CD4-positive, alpha-beta T cell treated with Interleukin-21 for 1 hour (primary cell): ENCODE measurements at places on chromosomes 2 and 18.

DNA sequence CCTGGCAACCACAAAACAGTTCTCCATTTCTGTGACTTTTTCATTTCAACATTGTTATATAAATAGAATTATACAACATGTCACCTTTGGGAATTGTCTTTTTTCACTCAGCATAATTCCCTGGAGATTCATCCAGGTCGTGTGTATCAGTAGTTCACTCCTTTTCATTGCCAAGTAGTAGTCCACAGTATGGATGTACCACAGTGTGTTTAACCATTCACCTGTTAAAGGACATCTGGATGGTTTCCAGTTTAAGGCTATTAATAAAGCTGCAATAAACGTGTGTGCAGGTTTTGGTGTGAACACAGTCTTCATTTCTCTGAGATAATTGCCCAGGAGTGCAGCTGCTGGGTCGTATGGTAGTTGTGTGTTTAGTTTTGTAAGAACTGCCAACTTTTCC, 35.7 kb downstream of the COPS7B start:
- DNase-seq, result no peak

DNA sequence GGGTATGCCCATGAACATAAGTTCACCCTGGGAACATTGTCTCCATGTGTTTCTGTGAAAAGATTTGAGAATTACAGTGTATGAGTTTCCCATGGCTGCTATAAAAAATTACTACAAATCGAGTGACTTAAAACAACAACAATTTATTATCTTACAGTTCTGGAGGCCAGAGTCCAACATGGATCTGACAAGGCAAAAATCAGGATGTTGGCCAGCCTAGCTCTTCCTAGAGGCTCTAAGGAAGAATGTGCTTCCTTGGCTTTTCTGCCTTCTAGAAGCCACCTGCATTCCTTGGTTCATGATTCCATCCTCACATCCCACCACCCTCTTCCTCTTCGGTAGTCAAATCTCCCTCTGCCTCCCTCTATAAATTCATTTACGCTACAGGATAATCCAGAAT, 38.6 kb downstream of the FAM124B start:
- DNase-seq, result no peak

GRCh38 chr18:60120231-60120750, 220.5 kb downstream of the PMAIP1 start:
- DNase-seq, result no peak

GRCh38 chr2:223161873-223162458, 110.0 kb downstream of the KCNE4 start:
- DNase-seq, result no peak

DNA sequence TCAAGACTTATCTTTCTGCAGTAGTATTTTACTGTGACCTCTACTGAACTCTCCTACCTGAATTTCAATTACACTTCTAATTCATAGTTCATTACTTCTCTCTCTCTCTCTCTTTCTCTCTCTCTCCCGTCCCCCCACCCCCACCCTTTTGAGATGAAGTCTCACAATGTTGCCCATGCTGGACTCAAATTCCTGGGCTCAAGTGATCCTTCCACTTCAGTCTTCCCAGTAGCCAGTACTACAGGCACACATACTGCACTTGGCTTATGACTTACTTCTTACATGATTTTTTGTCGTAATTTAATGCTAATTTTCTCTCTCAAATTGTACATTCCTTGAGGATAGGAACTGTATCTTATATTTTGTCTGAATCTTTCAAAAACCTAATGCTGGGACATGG, 6.0 kb upstream of the HIBCH start:
- no peak for DNase-seq

GRCh38 chr18:68436485-68436884, 278.4 kb downstream of the TMX3 start:
- no peak for DNase-seq

DNA sequence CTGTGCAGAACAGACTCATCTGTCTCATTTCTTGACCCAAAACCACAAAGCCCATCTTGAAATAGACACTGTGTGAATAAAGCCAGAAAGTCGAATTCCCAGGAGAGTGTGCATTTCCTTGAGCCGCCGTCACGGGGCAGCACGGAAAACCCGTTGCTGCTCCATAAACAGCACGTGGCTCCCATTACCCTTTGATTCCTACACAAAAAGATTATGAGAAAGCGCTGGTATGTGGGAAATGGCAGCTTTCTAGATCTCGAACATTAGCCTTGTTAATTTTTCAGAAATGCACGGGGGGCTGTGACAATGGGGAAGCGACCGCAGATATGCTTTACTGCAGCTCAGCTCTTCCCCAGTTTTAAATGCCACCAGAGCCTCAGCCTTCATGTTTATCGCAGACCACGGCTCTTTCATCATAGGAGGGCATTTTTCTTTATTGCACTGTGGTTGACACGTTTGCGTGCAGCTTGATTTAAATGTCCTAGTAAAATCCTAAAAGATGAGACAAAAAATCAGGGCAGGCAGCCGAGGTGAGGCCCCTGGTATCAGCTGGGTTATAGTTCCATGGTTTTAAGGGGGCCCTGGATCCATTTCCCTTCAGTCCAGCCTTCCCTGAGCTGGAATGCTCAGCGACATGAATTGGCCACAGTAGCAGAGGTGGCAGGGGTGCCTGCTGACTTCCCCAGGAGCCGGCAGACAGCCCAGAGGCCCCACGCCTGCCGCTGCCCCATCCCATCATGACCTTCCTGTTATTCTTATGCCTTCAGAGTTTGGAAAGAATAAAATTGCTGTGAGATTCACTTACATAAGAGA, 249.3 kb downstream of the NDUFA10 start:
- DNase-seq, result no peak

GRCh38 chr2:159165048-159165447, 121.5 kb downstream of the WDSUB1 start:
- DNase-seq, result no peak

GRCh38 chr2:63818271-63818670, 23.4 kb upstream of the UGP2 start:
- no peak for DNase-seq

GRCh38 chr2:67613227-67613626, 216.1 kb downstream of the ETAA1 start:
- no peak for DNase-seq

DNA sequence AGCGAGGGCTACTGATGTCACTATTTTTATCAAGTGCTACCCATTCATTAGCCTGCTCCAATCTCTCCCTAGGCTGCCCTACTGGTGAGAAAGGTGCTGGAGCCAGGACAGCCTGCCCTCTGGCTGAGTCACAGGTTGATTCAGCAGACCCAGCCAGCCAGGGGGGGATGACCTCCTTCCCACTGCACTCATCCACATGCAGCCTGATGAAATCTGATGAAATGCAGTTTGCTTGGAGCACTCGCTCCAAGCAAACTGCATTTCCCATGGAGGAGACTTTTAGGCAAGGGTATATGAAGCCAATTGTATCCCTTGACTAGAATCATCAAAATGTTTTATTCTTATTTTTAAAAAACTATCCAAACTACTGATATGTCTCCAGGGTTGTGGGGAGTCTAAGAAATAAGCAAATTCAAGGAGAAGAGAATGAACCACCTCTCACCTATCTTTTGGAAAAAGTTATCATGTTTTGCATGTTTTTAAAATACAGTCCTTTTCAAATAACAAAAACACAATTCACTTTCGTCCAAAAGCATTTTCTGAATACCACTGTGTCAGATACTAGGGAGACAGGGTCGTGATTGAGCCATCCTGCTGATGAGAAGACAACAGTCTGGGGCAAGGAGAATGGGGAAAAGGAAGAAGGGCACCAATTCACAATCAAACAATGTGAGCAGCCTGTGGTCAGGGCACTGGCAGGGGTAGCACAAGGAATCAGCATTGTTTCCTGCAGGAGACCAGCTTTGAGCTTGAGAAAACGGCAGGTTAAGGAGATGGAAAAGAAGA, 128.3 kb downstream of the AFF3 start:
- no peak for DNase-seq

- DNase-seq, result no peak
Observed at GRCh38 chr18:74175658-74176057, 27.3 kb downstream of the TIMM21 start.

DNA sequence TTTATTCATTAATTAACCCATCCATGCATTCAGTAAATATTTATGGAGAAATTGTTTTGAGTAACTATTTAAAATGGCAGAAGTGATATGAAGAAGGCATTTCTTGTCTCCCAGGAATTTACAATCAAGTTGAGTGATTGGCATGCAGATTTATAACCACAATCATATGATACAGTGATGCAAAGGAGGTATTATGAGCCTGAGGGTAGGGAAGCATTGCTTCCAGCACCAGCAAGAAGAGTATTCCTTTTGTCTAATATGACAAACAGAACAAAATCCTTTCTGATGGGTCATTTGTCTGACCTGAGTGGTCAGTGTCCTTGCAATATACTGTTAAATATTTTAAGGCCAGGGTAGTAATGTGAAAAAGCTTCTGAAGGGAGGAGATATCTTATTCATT, 244.2 kb upstream of the RGPD4 start:
- no peak for DNase-seq

DNA sequence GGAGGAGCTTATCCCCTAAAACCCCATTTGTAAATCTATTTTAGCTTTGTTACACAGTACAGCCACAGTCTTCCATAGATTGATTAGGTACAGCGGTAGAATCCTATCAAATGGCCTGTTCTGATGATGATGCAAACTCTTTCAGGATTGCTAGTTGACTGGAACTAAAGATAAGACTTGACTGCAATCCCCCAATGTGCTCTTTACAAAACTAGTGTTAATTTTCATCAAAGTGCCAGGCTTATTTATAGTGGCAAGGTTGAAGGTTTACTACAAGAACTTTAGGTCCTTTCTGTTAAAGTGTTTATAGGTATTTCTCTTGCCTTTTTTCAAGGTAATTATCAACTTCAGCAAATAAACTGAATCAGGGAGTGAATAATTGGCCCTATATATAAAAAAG, 9.0 kb upstream of the OTX1 start:
- DNase-seq, result no peak

DNA sequence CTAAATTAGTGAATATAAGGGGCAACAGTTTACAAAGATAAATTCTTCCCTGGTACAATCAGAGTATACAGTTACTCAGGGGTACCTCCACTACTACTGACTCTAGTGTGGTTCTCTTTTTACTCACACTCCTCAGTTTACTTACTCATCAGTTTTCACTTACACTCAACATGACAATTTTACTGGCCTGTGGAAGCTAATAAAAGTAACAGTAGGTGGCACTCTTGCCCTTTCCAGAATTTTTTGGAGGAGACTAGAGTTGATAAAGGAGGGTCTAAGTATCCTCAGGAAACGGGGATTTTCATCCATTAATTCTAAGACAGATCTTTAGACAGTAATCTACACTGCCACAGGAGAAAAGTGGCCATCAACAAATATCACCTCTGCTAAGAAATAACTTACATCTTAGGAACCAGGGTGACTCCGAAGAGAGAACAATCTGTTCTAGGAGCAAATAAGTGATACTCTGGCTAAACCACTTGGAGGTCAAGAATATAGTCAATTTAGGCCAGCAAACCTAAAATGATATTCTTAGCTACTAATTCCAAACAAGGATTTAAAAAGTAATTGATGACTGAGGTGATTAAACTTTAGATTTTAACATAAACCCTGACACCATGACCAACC, 61.3 kb downstream of the ATL2 start:
- DNase-seq, result peak; percentile 61

DNA sequence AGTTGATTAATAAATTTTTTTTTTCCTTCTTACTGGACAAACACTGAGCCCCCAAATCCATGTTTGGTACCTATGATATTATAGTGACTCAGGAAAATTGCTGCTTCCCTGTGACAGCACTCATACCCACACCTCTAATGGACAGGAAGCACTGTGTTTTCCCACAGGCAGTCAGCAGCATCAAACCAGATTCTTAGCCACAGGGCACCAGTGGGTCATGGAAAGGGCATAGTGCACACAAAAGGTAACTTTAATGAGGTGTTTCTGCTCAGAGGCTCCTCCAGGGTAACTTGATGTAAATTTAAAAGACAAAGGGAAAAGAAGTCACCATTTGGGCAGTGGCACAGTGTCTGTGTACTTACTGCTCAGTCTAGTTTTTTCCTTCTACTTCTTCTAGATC, 34.1 kb downstream of the SERPINB11 start:
- DNase-seq, result no peak

DNA sequence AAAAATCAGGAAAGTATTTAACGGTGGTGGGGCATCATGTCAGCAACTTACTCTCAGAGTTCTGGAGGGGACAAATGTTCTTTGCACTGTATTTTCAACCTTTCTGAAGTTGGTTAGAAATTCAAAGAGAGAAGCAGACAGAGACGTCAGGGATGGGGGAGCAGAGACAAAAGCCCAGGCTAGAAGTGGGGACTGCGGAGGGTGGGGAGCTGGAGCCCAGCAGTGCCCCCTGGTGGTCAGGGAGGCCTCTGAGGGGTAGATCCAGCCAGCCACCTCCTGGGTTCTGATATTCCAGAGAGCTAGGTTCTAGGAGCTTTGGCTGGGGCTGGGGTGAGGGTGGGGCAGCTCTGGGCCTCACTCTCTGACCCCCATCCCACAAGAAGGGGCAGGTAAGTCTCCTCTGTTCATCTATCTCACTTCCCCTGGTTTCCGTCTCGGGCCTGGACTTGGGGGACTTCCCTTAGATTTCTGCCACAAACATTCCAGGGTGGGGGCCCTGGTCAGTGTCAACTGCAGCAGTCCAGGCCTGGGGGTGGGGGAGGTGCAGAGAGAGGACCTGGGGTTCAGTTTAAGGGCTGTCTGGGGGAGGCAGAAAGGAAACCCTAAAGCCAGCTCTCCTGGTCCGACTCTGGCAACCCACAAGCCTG, 8.9 kb downstream of the TNS1 start:
- DNase-seq, result peak; percentile 37

DNA sequence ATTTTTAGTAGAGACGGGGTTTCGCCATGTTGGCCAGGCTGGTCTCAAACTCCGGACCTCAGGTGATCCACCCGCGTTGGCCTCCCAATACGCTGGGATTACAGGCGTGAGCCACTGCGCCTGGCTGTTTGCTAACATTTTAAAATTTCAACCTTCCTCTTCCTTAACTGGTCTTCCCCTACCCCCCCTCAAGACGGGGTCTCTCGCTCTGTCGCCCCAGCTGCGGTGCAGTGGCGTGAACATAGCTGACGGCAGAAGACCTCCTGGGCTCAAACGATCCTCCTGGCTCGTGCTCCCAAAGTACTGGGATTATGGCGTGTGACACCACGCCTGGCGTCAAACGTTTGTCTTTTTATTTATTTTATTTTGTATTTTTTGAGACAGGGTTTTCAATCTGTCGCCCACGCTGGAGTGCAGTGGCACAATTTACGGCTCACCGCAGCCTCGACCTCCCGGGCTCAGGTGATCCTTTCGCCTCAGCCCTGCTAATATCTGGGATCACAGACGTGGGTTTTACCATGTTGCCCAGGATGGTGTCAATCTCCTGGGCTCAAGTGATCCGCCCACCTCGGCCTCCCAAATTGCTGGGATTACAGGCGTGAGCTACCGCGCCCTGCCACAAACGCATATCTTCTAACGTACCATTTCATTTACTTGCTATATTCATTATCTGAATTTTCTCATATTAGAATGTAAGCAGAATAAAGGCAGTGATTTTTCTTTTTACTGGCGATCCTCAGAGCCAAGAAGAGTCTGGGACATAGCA, 984 bp upstream of the MSH2 start:
- no peak for DNase-seq

GRCh38 chr2:128756365-128756717, 437.7 kb upstream of the HS6ST1 start:
- no peak for DNase-seq
